ENCODE measurements at places on chromosomes 13 and 19.

GRCh38 chr19:14440049-14440448 lies 6.9 kb downstream of the PKN1 start:
- DNase-seq, result peak; percentile 97

- DNase-seq, result peak; percentile 33
These were observed 27.5 kb upstream of the KL start for GRCh38 chr13:32988608-32989289.

- no peak for DNase-seq
These were observed 54.3 kb upstream of the CYP2B6 start for GRCh38 chr19:40936755-40937154.

DNA sequence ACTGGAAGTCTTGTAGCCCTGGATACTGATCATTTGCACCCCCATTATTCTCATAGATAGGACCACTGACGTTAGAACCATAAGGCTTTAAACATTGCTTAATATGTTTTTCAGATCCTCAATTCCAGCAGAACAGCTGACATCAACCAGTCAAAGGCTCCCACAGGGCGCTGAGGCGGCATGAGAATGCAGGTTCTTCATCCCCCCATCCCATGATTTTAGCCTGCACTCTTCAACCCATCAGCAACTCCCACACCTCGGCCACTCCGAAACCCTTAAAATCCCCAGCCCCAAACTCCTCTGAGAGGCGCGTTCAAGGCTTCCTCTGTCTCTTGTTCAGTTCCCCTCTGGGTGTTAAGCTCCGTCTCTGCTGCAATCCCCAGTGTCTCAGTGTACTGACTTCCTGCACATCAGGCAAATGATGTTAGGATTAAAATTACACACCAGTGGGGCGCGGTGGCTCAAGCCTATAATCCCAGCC lies 24.3 kb upstream of the LAMP1 start:
- DNase-seq, result no peak

- DNase-seq, result no peak
These were observed 232.4 kb downstream of the LHFPL6 start for GRCh38 chr13:39370554-39370953.

DNA sequence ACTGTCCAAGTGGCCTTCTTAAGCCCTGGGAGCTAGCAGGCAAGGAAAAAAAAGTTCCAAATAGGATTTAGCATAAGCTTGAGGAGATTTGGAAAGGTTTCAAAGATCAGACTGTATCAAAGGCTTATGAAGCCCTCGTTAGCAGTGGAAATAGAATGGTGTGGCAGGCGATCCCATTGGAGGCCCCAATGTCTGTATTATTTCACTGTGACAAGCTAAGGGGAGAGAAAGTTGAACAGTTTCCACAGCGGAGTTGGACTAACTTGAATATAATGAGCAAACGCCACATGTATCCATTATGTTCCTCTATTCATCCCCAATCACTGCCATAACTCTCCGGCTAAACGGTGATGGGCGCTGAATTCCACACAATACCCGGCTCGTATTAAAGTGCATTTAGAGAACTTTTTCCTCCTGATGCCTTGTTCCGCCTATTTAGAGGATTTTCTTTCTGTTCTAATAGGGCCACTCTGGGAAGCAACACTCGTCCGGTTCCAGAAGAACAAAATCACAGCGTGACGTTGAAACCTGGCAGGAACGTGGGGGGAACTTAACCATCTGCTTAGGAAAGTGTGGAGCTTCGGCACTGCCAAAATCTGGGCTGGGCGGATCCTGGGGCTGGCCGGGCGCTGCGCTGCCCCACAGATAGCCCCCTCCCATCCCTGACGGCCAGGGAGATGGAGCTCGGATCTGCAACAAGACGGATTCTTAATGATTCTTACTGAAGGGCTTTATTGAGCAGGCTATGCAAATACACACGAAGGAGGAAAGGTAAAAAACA lies 1.0 kb upstream of the PCDH8 start:
- DNase-seq, result no peak

- peak; percentile 83 for DNase-seq
These were observed 11.5 kb upstream of the CNFN start for GRCh38 chr19:42401365-42402303.

DNA sequence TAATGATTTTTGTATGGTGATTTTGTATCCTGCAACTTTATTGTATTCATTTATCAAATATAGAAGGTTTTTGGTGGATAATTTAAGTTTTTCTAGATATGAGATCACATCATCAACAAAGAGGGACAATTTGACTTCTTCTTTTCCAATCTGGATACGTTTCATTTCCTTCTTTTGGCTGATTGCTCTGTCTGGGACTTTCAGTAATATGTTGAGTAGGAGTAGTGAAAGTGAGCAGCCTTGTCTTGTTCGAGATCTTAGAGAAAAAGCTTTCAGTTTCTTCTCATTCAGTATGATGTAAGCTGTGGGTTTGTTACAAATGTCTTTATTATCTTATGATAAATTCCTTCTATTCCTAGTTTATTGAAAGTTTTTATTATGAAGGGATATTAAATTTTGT lies 352.0 kb upstream of the DACH1 start:
- DNase-seq, result no peak

DNA sequence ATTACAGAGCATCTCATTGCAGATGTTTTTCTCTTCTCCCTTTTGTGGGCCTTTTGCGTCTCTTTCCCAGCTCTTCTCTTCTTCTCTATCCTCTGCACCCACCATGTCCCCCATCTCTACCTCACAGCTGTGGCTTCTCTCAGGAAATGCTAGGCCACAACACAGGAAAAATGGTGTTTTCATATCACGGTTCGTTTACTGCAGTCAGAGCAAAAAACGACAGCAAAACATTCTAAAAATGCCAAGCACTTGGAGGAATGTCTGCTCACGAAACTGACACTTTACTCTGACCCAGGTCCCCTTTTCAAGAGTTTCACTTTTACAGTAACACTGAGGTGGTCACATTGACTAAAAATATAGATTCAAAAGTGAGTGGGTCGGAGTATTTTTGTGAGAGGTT lies 152.2 kb downstream of the DCT start:
- no peak for DNase-seq

DNA sequence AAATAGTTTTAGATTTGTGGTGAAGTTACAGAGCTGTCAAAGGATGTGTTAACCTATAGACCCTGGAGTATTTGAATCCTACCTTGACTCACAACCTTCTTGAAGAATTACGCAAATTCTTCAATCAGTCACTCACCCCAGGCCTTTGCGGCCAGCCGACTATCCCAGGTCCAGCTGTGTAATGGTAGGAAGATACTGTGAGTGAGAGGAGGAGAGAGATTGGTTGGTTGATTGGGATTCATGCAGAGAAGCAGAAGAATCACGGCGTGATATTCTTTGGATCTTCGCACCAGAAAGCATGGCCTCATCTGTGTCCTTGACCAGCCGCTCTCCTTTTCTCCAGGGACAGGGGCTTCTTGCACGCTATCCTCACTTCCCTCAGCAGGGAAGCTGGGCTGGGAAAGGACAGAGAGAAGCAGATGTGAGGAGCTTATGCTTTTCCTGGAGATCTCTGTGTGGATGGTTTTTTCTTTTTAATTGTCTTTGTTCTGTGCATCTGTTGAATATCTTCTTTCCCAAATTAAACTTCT lies 249.1 kb downstream of the GGACT start:
- no peak for DNase-seq

DNA sequence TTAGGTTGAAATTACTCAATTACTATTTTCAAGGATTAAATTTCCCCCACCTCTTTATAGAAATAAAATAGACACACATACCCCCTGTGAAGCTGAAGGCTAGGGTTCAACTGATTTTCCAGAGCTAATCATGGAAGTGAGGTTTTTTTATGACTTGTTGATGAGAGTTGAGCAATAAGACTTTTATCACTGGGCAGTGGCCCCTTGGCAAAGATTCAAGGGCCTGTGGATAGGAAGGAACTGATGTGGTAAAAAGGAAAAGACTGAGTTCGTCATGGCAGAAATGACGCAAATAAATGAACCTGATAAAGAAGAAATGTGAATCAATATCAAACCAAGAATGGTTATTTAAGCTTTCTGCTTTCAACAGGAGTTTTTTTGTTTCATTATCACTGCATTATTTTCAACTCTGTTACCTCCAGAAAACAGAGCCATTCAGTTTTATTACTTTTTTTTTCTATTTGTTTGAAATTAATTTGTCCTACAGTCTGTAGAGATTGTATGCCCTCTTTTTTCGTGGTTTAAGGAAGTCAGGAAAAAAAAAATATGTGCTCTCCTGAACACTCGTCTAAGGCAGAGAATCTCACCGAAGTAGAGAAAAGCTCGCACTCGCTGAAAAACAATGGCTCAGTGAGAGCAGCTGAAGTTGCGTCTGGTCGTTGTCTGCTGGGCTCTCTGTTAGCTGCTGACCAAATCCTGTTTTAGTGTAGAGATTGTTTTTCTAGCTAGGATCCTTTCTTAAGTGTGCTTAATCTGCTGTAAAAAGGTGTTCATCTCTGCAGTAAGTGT lies 38.9 kb downstream of the STOML3 start:
- no peak for DNase-seq

- DNase-seq, result peak; percentile 64
These were observed 1.2 kb downstream of the KL start for GRCh38 chr13:33017323-33017929.

- DNase-seq, result peak; percentile 60
These were observed 40.6 kb downstream of the UQCRFS1 start for GRCh38 chr19:29172302-29172701.

- peak; percentile 97 for DNase-seq
These were observed 2.5 kb downstream of the MAP1S start for GRCh38 chr19:17721821-17722220.

All from Kasumi-1 (cell line).